CD4-positive, alpha-beta T cell treated with Interleukin-4 for 1 hour (primary cell): ENCODE measurements at places on chromosomes 1 and 21.

GRCh38 chr1:35574125-35574654 lies 1.1 kb downstream of the TFAP2E start:
- no peak for DNase-seq

GRCh38 chr1:230752407-230752806 lies 5.2 kb downstream of the CAPN9 start:
- no peak for DNase-seq

GRCh38 chr21:32382108-32382644 lies 10.6 kb downstream of the URB1 start:
- no peak for DNase-seq

GRCh38 chr1:36739703-36740289 lies 257.1 kb upstream of the CSF3R start:
- no peak for DNase-seq

GRCh38 chr1:158071138-158071537 lies 77.7 kb downstream of the KIRREL1 start:
- no peak for DNase-seq

DNA sequence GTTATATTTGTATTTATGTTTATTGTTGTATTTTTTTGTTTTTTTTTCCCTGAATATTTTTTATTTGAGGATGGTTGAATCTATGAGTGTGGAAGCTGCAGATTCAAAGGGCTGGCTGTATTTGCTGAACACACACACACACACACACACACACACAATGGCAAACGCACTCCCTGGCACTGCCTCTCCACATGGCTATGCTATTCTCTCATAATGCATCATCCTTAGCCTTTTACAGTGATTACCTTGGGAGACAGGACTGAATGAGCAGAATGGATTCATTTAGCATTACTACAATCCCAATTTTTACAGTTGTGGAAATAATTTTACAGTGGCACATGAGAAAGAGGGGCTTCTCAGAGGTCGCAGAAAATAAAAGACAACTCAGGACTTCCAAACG lies 390.1 kb downstream of the PCP4 start:
- no peak for DNase-seq

DNA sequence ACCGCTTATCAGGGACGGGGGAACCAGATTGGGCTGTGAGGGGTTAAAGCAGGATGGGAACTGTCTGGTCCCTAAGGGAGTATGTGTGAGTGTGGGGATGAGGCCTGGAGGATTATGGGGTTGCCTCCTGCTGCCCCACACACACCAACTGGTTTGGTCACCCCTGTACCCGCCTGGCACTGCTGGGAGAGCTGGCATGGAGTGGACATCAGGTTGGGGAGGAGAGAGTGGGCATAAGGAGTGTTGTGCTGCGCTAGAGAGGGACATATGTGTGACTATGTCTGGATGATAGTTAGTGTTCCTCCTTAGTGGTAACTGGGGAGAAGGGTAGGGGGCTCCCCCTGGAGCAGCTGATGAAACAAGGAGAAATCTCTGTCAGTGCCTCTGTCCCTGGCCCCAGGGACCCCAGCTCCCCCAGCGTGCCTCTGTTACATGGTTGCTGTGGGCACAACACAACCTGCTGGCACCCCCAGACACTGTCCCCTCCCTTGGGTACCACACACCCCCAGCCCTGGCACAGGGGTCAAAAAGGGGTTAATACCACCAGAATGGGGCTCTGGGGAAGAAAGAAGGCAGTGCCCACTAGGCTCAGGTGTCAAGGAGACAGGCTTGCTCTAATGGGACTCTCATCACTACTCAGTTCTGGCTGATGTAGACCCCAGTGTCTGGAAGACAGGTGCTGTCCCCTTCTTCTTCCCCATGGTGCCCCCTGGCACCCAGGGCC lies 1.9 kb downstream of the ZBTB7B start:
- no peak for DNase-seq

DNA sequence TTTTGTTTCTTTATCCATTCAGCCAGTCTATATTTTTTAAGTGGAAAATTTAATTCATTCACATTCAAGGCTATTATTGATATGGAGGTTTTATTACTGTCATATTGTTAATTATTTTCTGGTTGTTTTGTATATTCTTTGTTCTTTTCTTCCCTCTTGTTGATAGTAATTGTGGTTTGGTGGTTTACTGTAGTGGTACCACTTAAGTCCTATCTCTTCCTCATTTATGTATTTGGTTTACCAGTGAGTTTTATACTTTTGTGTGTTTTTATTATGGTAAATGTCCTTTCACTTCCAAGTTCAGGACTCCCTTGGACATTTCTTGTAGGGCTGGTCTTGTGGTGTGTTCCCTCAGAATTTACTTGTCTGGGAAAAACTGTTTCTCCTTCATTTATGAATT lies 28.1 kb upstream of the PM20D1 start:
- DNase-seq = no peak

DNA sequence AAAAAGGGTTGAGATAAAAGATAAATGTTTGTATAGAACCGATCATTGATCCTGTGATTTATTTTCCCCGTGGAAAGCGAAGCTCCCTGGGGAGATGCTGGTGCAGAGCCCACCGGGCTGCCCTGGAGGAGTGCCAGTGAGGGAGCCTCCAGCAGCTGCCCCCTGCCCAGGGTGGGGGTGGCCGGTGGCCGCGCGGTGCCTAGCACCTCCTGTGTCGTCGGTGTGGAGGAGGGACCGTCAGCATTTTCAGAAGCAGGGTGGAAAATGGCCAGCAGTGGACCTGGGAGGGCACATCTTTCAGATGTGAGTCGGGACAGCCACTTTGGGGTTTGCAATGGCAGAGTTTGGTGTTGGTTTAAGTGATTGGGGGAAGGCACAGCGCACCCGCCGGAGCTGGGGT lies 164.0 kb downstream of the PRDM16 start:
- DNase-seq = no peak

- DNase-seq = no peak
Measured at GRCh38 chr21:42214921-42215320, 4.0 kb upstream of the ABCG1 start.

DNA sequence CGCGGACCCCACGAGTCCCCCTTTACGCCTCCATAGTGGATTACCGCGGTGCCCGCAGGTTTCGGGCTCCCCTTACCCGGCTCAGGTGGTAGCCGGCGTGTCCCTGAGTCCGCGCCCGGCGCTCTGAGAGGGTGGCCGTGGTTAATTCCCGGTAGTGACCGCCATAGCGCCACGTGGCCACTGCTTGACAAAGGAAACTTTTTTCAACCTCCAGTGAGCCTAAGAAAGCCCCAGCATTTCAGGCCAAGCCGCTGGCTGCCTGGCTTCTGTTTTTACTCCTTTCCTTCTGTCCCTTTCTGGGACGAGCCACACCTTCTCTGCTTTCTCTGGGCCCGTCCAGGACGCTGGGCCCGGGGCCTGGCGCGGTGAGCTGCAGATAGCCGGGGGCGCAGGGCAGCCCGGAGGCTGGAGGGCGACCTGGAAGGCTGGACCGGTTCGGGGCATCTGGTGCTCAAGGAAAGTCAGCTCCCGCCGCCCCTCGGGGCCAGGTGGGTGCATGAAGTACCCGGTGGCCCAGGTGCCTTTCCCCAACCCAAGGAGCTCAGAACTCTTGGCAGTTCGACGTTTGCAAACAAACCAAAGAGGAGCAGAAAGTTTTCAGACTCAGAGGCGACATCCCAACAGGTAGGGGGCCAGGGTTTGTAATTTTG lies 540 bp upstream of the C1orf198 start:
- DNase-seq = no peak

DNA sequence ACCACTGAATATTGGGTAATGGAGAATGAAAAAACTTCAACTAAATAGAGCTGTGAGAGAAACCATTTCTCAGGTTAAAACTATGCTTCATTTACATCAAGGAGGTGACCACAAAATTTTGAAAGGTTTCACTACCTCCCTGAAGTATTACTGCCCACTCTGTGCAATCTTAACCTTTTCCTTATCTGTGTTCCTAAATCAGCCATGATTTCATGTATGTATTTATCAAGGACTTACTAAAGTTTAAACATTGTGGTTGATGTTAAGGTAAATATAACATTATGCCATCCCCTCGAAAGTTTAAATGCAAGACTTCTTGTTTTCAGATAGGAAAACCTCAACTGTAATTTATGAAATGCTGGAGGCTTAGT lies 84.4 kb downstream of the CLEC20A start:
- no peak for DNase-seq

DNA sequence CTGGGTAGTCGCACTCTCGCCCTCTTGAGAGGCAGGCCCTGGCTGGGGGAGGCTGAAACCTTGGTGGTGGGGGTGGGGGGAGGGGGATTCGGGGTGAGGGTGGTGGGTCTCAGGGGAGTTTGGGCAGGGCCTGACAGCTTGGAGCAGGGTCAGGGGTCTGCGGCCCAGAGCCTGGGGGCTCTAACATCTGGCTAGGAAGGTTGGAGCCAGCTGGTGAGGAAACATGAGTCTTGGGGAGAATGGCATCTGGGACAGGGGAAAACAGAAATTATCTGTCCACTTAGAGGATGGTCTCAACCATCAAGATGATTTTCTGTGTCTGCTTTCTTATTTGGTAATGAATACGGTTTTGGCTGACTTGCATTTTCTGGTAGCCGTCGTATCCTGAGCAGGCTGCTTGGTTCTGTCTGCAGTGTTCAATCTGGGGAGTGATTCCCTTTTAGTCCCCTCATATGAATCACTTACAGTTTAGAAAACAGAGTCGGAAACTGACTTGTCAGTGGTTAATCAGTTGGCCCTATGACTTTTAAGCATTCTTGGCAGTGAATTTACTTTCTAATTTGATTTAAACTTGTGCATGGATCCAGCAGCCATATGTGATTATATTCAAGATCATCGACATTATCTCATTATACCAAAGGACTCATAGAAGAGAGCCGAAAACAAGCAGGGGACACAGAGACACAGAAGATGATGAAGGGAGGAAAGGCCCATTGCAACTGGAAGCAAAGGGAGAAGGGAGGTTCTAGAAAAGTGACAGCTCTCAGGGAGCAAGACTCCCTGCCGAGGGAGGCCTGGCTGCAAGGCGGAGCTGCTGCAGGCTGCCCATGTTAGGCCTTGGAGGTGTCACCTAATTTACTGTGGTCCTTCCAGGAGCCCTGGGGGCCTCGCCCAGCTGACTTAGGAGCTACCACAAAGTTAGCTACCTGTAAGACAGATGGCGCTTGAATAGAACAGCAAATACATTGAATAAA lies 237.6 kb downstream of the SDCCAG8 start:
- DNase-seq = no peak

DNA sequence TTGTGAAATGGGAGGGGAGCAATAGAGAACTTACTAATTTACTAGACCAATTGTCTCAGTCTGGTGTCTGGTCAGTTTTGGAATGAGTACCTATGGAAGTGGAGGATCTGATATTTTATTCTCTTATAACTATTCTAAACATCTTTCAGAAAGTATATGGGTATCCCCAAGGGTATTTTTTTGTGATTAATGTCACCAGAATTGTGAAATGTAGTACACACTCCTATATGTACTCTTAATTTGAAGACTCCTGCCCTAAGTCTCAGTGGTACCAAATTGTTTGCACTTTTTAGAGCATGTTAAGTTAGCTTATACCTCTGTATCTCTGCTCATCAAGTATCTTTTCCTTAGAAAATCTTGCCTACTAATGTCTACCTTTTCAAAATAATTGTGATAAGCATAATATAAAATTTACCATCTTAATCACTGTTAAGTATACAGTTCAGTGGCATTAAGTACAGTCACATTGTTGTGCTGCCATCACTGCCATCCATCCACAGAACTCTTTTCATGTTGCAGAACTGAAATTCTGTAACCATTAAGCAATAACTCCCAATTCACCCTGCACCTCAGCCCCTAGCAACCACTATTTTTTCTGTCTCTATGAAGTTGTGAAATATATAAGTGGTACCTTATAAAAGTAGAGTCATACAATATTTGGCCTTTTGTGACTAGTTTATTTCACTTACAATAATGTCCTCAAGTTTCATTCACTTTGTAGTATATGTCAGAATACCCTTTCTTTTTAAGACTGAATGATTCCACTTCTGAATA lies 40.5 kb downstream of the SLC30A7 start:
- DNase-seq = no peak

GRCh38 chr1:67898033-67898726 lies 64.9 kb upstream of the GNG12 start:
- no peak for DNase-seq

DNA sequence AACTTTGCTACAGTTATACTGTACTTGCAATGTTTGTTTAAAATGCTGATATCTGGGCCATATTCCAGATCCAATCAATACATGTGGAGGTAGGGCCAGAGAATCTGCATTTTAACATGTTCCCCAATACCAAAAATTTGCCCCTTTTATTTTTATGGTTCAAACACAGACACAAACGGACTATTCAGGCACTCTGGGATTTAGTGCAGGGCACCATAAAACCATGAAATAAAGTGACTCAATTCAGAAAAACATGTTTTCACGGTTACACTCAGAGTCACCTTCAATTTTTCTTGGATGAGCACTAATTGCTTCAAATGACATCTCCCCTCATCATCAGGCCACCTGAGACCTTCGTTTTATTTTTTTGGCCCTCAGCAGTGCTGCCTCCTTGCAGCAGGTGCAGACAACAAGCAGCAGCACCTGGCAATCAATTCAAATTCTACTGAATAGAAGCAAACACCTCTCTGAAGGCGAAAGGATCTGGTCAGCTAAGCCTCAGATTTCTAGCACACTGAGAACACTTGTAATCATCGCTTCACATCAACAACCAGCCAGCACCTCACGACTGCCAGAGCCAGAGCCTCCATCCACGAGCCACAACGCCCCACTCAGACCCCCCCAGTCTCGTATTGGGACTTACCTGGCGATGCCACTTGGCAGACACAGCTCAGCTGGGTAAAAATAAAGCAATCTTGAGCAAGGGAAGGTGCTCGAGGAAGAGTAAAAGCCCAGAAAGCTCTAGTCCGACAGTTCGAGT lies 1.1 kb downstream of the ERO1B start:
- peak; percentile 40 for DNase-seq

DNA sequence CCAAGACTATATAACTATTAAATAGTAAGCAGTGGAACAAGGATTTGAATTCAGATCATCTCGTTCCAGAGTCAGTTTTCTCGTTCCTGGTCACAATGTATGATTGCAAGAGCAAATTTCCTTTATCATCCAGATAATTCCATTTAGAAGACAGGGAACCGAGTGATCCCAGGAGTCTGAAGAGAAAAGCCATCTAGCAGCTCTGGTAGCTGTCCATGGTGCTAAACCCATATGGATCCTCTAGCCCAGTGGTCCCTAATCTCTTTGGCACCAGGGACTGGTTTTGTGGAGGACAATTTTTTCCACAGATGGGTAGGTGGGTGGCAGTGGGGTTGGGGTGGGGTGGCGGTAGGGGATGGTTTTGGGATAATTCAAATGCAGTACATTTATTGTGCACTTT lies 229.4 kb downstream of the PTPRU start:
- no peak for DNase-seq

DNA sequence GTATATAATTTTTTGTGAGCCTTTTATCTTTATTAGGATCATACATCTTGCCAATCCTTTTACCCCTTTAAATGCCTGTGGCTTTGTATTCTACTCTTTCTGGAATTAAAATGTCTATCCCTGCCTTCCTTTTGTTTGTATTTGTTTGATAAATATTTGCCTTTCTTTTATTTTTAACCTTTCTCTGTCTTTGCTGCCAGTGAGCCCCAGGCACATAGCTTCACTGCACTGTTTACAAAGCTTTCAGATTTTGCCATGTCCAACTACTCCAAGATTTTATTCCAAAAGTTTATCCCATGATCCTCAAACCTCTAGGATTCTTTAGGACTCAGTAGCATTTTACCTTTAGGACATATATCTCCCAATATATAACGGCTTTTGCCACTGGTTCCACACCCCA lies 281.2 kb downstream of the PAPPA2 start:
- DNase-seq = no peak
